Kidney capillary endothelial cell (primary cell): ENCODE measurements at places on chromosomes 12 and 14.
A peak's percentile ranks its signal among the peaks of the same experiment; 100 is the strongest.

GRCh38 chr12:130214686-130215395 is 52.6 kb downstream of the FZD10 start:
- DNase-seq = no peak

GRCh38 chr12:85747941-85748495 is 88.2 kb downstream of the RASSF9 start:
- peak; percentile 3 for DNase-seq

GRCh38 chr12:118119449-118119879 is 15.7 kb upstream of the VSIG10 start:
- no peak for DNase-seq

GRCh38 chr12:79655036-79655435 is 35.7 kb downstream of the PAWR start:
- DNase-seq = no peak

GRCh38 chr12:113845900-113846674 is 120.0 kb downstream of the RBM19 start:
- no peak for DNase-seq

DNA sequence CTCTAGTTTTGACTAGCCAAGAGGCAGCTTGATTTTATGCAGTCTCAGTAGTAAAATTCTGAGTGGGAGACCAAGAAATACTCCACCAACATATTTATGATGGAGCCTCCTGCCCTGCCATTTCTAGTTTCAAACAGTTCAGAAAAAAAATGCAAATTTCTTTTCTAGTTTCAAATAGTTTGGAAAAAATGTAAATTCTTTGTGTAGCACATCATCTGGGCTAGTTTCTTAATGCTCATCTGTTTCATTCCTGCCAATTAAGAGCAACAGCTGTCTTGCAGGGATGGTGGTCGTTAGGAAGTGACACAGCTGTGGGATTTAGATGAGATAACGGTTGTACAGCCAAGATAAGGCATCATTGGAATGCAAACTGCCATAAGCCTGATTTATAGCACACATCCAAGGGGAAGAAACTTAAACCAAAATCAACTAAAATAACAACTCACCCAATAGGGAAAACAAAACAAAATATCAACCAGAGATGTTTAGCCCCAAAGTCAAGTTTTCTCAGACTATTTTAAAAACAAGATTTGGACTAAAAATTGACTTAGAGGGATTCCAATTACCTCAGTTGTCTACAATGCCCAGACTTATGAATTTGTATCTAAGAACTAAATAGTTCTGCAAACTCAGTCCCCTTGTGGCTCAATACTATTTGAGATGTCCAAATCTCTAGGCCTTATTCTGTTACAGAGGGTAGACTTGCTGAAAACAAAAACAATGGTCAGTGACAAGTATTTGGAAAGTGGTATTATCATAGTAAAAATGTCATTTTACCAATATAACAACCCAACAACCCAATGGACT is 291.3 kb upstream of the ATP2B1 start:
- no peak for DNase-seq

- DNase-seq = no peak
Observed at GRCh38 chr12:57133916-57134315, 5.6 kb downstream of the LRP1 start.

DNA sequence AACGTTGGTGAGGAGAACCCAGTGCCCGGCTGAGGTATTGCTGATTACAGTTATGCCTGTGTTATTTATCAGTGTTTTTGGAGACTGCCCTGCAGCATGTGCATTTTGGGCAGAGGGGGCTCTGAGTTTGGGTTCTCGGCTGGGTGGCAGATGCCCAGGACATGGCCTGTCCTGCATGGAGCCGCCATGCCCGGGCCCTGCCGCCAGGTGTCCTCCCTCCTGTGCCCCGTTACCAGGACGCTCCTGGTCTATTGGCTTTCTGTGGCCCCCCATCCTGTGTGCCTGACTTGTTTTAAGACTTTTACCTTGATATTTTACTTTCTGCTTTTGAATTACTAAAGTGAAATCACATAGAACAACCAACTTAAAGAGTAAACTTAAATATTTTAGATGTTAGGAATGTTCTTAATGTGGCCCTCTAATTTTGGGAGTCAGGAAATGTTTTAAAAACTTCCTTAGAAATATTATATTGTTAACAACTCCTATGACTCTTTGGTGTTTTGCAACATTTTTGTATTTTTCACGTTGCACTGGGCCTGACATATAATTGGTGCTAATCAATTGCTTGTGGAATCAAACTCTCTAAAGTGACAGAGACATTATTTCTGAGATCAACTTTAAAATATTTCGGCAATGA is 51.8 kb downstream of the PRIMA1 start:
- DNase-seq = no peak

GRCh38 chr12:109997393-109997792 is 1.2 kb upstream of the GIT2 start:
- no peak for DNase-seq

- DNase-seq = no peak
Observed at GRCh38 chr12:31026202-31026601, 47.5 kb upstream of the DDX11 start.

DNA sequence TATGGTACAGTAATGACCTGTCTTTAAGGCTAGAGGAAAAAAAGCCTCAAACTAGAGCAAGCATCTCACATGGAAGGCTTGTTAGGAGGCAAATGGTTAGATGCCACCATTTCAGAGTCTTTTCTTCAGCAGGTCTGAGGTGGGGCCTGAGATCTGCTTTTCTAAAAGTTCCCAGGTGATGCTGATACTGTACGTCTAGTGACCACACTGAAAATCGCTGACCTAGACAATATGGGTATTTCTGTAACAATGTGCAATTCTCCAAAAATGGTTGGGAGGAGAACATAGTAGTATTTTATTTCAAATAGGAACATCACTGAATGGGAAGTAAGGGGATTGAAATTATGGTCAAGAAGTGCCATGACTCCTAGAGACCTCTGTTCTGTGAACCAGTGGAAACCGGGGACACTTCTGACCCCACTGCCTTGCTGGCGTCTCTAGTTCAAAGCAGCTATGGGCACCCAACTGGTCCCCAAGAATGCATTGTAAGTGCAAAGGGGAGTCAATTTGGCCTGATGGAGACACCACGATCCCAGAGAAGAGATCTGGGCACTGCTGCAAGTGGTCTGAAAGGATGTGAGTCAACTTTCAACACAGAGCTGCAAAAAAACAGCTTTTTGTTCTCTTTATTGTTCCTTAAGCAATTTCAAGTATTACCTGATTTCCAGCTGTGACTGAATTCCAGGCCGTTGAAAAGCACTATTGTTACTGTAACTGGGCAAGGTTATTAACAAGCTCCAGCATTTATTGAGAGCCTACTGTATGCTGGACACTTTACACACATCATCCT is 54.4 kb upstream of the PLEKHG7 start:
- DNase-seq = peak; percentile 39

DNA sequence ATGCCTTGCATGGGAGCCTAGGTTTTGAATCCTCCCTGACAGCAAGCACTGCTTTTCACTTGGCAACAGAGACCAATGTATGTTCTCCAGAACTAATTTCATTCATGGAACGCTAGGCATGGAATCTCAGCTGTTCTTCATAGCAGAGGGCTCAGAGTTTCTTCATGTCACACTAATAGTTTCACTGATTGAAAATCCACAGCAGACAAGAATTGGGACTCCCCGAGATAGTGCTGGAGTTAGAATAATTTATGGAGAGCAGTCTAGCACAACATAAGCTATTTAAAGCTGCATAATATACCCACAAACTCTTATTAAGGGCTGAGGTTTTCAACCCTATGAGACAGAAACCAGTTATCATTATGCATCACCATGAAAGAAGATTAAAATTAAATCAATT is 342.5 kb downstream of the TMEM132D start:
- DNase-seq = no peak

GRCh38 chr12:64621257-64621942 is 11.1 kb downstream of the RASSF3 start:
- DNase-seq = no peak

DNA sequence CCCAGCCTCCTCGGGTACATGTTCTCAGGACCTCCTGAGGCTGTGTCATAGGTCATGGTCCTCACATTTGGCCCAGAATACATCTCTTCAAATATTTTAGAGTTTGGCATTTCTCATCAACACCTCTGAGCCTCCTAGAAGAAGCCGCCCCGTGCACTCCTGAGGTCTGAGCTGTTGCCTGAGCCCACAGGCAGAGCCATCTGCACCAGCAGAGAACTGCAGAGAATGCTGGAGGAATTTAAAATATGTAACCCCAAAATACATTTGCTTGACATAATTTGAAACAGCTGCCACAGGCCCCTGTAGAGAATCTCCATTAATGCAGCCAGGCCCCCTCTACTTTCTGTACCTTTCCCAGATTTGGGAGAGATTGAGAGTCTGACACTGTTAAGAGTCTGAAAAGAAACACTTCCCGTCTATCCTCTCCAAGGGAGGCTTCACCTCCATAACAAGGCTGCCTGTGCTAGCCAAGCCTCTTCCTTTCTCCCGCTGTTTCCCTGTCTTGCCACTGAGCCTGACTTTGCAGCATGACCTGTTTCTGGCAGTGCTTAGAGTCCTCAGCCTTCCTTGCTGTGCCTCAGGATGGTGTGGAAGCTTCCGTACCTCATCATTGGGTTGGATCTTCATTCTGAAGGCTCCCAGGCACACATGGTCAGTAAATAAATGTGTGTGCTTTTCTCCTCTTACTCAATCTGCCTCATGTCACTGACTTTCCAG is 95.4 kb upstream of the SFSWAP start:
- DNase-seq = no peak

DNA sequence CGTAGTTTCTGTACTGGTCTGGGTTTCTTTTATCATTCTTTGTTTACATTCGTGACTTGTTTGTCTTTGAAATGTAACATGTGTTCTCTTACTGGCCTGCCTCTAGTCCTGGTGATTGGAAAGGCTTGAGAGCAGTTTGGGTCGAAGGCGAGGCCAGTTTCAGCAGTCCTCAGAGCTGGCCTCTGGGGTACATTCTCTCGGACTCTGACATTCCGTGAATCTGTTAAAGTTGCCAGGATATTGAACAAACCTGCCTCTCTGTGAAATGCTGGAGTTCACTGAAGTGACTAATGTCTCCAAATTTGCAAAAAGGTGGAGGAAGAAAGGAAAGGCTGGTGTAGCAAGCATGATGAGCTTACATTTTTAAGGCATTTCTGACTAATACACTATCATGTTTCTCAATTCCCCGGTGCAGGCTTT is 1.5 kb downstream of the PLEKHA5 start:
- peak; percentile 17 for DNase-seq

GRCh38 chr12:97300891-97301290 is 161.7 kb upstream of the RMST start:
- peak; percentile 30 for DNase-seq

- no peak for DNase-seq
Observed at GRCh38 chr12:53596920-53597363, 29.2 kb downstream of the ATF7 start.

DNA sequence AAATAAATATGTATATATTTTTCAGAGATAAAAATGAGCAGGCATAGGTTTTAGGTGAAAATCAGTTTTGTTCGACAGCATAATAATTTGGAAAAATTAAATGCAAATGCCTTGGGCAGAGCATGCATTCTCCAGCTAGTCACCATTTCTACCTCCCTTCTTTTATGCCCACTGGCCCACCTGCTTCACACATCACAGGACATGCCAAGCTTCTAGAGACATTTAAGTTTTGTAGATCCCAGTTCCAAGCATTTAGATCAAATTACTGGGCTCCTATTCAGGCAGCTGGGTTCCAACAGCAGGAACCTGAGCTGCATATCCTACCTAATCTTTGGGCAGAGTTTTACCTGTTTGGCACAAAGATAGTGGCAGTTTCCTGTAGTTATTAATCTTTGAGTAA is 67.6 kb upstream of the SLC38A4 start:
- DNase-seq = no peak
